T-cell (primary cell): ENCODE measurements at places on chromosomes 2 and 18.

DNA sequence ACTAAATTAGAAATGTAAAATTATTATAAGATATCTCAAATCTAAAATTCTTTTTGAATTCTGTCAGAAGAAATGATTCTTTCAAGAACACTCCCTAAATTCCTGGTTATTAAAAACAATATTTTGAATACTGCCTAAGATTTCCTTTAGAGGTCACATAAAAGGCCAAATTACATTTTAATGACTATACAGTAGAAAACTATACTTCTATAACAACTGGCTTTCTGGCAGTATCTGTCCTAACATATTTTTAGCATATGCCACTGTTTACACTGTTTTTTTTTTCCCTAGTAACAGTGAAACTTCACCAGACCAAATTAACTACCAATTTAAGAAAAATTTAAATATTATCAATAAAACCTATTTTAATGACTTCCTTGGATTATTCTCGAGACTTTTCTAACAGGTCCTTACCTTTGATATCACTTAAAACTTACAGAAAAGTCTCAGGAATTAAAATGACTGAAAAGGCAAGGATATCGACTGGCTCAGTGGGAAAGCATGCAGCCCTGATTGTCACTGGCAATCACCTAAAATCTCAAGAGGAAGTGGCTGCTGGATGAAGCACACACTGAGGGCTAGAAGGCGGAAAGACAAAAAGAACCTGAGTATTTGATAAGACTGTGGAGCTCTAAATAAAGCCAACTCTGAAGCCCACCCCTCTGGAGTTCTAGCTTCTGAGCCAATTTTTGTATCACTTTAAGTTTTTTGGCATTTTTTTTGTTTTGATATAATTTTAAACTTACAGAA lies 59.6 kb downstream of the SPIRE1 start:
- DNase-seq = no peak

GRCh38 chr2:233795735-233796171 lies 17.6 kb downstream of the MROH2A start:
- DNase-seq = no peak

DNA sequence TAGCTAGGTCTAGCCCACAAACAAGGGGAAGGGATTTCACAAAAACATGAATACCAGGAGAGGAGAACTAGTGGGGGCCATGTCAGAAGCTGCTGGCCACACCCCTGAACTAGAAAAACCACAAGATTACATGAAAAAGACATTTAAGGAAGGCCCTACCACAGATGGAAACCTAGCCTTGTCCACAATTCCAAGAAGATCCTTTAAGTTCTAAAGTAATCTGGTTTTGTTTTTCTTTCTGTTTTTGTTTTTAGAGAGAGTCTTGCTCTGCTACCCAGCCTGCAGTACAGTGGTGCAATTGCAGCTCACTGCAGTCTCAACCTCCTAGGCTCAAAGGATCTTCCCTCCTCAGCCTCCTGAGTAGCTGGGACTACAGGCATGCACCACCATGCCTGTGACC lies 34.2 kb upstream of the CAB39 start:
- DNase-seq = no peak

GRCh38 chr2:27897717-27898116 lies 7.2 kb downstream of the BABAM2 start:
- DNase-seq = no peak
